ENCODE measurements at places on chromosomes 1 and 21. TPM values are rescaled to one million over a fixed set of nuclear protein-coding genes. Genes with fewer than 3 reads are reported as not detected.

DNA sequence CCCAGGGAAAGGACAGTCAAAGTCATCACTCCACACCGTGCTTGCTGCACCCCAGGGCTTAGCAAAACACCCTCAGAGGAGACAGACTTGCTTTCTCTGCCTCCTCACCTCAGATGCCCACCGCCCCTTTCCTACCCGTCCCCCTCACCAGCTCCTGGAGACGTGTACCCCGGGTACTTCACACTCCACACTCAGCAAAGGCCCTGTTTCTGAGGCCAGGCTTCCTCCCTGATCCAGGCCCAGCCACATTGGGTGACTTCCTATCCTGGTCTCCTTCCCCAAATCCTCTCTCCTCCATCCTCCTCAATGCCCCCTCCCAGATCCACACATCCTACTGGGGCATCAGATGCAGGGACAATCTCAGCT is 116.7 kb downstream of the DMRTB1 start:
- no peaks in the 10 kb centered on the region for H3K36me3 ChIP-seq
- H3K27me3 ChIP-seq, result no peaks in the 10 kb centered on the region
- no peaks in the 10 kb centered on the region for H3K4me1 ChIP-seq
- H3K27ac ChIP-seq, result no peak overlapping the region
- no peak overlapping the region for H3K4me3 ChIP-seq

GRCh38 chr1:179781962-179782361 is 38.9 kb downstream of the FAM163A start:
- H3K4me1 ChIP-seq, result no peaks in the 10 kb centered on the region
- no peaks in the 10 kb centered on the region for H3K36me3 ChIP-seq
- H3K27ac ChIP-seq, result no peak overlapping the region
- no peak overlapping the region for H3K4me3 ChIP-seq

- DNase-seq, result no peak
- no peaks in the 10 kb centered on the region for H3K36me3 ChIP-seq
- H3K27me3 ChIP-seq, result no peaks in the 10 kb centered on the region
- H3K27ac ChIP-seq, result no peak overlapping the region
- H3K4me3 ChIP-seq, result no peak overlapping the region
Measured at GRCh38 chr1:72235062-72235461, 47.3 kb downstream of the NEGR1 start.

- H3K4me1 ChIP-seq, result peaks cover 16% of the 10 kb centered on the region
- no peak overlapping the region for H3K4me3 ChIP-seq
- no peaks in the 10 kb centered on the region for H3K27me3 ChIP-seq
- H3K36me3 ChIP-seq, result no peaks in the 10 kb centered on the region
- DNase-seq, result no peak
Measured at GRCh38 chr1:178648151-178648550, 76.9 kb upstream of the RALGPS2 start.

DNA sequence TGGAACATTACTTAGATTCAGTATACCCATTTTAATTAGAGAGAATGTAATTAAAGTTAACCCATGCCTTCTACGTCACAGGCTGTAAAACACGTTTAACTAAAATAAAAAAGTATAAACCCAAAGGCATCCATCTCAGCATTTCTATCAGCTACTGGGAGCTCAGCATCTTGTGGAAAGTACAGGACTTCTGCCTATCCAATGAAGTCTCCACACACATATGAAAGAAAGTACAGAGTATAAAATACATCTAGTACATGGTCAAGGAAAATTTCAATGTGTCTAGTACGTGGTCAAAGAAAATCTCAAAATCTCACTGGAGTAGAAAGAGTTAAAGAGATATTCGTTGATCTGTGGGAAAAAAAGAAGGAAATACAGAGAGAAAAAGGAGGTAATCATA is 141.4 kb upstream of the ZNHIT6 start:
- H3K27ac ChIP-seq, result no peak overlapping the region
- H3K27me3 ChIP-seq, result no peaks in the 10 kb centered on the region
- H3K4me1 ChIP-seq, result peaks cover 4% of the 10 kb centered on the region
- no peak overlapping the region for H3K4me3 ChIP-seq
- H3K36me3 ChIP-seq, result no peaks in the 10 kb centered on the region

The LHX8 gene
- not detected for total RNA-seq

The S100A12 gene
- total RNA-seq, result not detected

DNA sequence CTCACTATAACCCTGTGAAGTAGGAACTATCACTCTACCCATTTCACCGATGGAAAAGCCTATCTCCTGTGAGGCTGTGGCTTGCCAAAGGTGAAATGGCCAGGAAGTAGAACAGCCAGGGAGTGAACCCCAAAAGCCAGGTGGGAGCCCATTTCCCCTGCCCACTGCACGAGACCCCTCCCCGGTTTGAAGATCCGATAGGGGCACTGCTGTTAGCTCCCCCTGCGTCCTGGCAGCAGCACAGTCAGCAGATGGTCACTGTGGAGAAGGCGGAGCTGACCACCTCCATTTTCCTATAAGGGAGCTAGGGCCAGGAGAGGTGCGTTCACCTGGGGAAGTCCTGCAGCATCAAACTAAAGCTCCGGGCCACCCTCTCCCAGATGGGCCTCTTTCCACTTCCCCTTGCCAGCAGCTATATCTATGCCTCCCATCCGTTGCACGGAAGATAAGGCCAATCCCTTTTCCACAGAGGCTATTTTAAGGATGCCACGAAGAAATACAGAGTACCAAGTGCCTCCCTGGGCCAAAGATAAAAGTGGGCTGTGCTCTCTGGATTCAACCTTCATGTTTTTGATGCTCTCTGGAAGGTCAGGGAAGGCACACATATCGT is 7.8 kb downstream of the ERG start:
- H3K27ac ChIP-seq, result no peak overlapping the region
- DNase-seq, result no peak
- no peaks in the 10 kb centered on the region for H3K27me3 ChIP-seq
- no peaks in the 10 kb centered on the region for H3K36me3 ChIP-seq
- H3K4me1 ChIP-seq, result no peaks in the 10 kb centered on the region

DNA sequence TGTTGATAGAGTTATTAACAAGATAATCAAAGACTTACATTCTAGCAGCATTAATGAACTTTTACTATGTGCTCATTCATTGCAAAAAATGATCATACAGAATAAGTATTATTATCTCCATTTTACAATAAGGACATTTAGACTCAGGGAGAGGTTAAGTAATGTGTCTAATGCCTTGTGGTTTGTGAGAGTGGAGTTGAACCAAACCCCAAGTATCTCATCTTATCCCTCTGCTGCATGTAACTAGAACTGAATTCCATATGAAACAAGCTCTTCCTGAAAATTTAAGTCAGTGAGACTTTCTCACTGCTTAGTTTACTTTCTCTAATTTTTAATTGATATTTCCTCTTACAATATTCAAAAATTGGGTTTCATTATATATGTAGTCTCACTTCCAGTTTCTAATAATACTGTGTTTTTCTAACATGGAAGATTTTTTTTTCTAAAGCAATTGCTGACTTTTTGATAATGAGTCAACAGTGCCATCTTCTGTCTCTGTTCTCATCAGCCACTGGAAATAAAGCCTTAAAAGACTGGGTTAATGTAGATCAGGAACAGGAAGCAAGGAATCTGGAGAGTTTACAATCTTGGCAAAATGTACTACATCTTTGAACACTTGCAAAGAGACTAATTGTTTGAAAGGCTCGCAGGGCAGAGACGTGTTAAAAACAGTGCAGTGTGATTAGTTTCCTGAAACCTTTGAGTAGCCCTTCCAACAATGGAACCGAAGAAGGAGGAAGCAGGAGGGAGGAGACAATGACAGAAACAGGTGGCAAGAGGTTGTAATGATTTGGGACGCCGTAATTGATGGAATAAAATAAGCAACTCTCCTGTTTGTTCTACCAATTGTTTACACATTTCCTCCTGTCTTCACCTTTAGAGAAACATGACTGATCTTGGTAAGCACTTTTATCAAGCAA is 567.6 kb downstream of the MRPL39 start:
- no peaks in the 10 kb centered on the region for H3K4me1 ChIP-seq
- peak; percentile 1 for DNase-seq
- H3K27me3 ChIP-seq, result no peaks in the 10 kb centered on the region
- H3K36me3 ChIP-seq, result no peaks in the 10 kb centered on the region

GRCh38 chr1:2378441-2378851 is 12.9 kb downstream of the MORN1 start:
- no peaks in the 10 kb centered on the region for H3K36me3 ChIP-seq
- no peaks in the 10 kb centered on the region for H3K4me1 ChIP-seq
- no peak overlapping the region for H3K4me3 ChIP-seq
- DNase-seq, result no peak

The ZBTB18 gene
- 8.9 TPM for total RNA-seq

The LRRC71 gene
- not detected for total RNA-seq

GRCh38 chr21:44582055-44582454 is 1.7 kb upstream of the KRTAP10-5 start:
- no peaks in the 10 kb centered on the region for H3K36me3 ChIP-seq
- DNase-seq, result no peak
- H3K4me1 ChIP-seq, result no peaks in the 10 kb centered on the region

The NTRK1 gene
- not detected for total RNA-seq

The G0S2 gene
- total RNA-seq, result 45.7 TPM

- H3K4me3 ChIP-seq, result peak overlapping the region; percentile 96
- peak overlapping the region; percentile 87 for H3K27ac ChIP-seq
- H3K36me3 ChIP-seq, result no peaks in the 10 kb centered on the region
- DNase-seq, result peak; percentile 38
- no peaks in the 10 kb centered on the region for H3K27me3 ChIP-seq
Measured at GRCh38 chr1:200409203-200409760, 554 bp downstream of the ZNF281 start.

DNA sequence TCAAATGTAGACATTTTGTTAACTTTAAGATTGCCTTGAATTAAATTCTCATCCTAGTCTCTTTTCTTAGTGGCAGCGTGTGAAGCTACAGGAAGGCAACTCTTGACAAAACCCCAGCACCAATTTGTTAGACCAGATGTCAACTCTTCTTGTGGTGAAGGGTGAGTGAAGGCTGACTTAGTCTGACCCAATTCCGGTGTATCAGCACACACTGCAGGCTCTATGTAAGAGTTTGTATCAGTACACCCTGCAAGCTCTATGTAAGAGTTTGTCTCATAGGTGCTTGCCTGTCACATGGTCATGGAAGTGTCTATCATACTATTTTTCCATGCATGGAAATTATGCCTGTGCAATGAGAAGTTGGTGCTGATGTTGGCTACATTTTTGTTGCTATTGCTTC is 16.8 kb downstream of the CR2 start:
- no peaks in the 10 kb centered on the region for H3K36me3 ChIP-seq
- H3K4me3 ChIP-seq, result no peak overlapping the region
- H3K27ac ChIP-seq, result no peak overlapping the region
- no peak for DNase-seq

The CYP4A11 gene
- not detected for total RNA-seq

DNA sequence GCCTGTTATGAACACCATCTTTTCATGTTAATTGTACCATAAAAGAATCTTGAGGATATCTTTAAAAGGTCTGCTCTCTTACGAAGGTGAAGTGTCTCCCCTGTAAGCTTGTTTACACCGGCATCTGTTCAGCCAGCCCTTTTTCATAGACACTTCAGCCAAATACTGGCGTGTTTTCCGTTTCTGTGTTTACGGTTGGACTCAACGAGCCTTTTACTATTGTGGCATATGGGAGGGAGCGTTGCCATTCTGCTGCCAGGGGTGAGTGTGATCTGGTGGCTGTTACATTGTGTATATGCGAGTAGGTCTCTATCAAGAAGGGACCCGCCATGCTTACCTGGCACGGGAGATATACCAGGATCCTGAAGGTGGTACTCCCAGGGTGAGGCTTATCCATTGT is 433.8 kb downstream of the CAMTA1 start:
- H3K36me3 ChIP-seq, result no peaks in the 10 kb centered on the region
- no peaks in the 10 kb centered on the region for H3K27me3 ChIP-seq
- H3K4me3 ChIP-seq, result no peak overlapping the region
